ENCODE measurements at places on chromosomes 11 and 22. TPM values are rescaled to one million over a fixed set of nuclear protein-coding genes. Genes with fewer than 3 reads are reported as not detected.

KRTAP5-1 gene
- total RNA-seq: not detected

RGL4 gene
- 3.2 TPM for total RNA-seq

MRGPRX3 gene
- total RNA-seq: not detected

CHRM1 gene
- not detected for total RNA-seq

CASP5 gene
- not detected for total RNA-seq

SMC1B gene
- total RNA-seq: not detected

PHF21B gene
- total RNA-seq: 4.6 TPM

ASPHD2 gene
- total RNA-seq: 2.7 TPM

OR51E1 gene
- 1.3 TPM for total RNA-seq

ALDH3B1 gene
- total RNA-seq: 4.4 TPM

APOL6 gene
- 7.6 TPM for total RNA-seq

GSTT2B gene
- 1.5 TPM for total RNA-seq

API5 gene
- 60.0 TPM for total RNA-seq

SLC5A1 gene
- 0.58 TPM for total RNA-seq

ZC3H12C gene
- 10.7 TPM for total RNA-seq

SYNGR1 gene
- total RNA-seq: 41.5 TPM

KLHDC7B gene
- 0.18 TPM for total RNA-seq

NXPE2 gene
- 0.70 TPM for total RNA-seq

CEP126 gene
- total RNA-seq: 2.3 TPM

C11orf65 gene
- total RNA-seq: 0.64 TPM

NAALADL1 gene
- 20.2 TPM for total RNA-seq

SMTNL1 gene
- 9.8 TPM for total RNA-seq

EML3 gene
- 26.9 TPM for total RNA-seq

NRXN2 gene
- 33.2 TPM for total RNA-seq

IL10RA gene
- 12.3 TPM for total RNA-seq

VSIG2 gene
- 4.1 TPM for total RNA-seq

DDI1 gene
- not detected for total RNA-seq

EHBP1L1 gene
- total RNA-seq: 99.4 TPM

ADAMTS15 gene
- 98.2 TPM for total RNA-seq

OR8G5 gene
- total RNA-seq: not detected

RIC3 gene
- total RNA-seq: 11.2 TPM

Data from metanephros (tissue), 2 donors.